ENCODE measurements at places on chromosomes 11 and 22. TPM values are rescaled to one million over a fixed set of nuclear protein-coding genes. Genes with fewer than 3 reads are reported as not detected.

GRCh38 chr11:46130286-46130940, 9.2 kb upstream of the PHF21A start:
- no peak for DNase-seq

GRCh38 chr11:29334776-29335130, 682.1 kb downstream of the KCNA4 start:
- DNase-seq, result no peak

GRCh38 chr11:86620891-86621521, 51.4 kb downstream of the ME3 start:
- no peak for DNase-seq

- DNase-seq, result no peak
These were observed 1.5 kb downstream of the HSPB2 start for GRCh38 chr11:111913997-111914396.

The DAGLA gene
- polyA plus RNA-seq, result 1.2 TPM

The TTC28 gene
- polyA plus RNA-seq, result 0.76 TPM

The PLET1 gene
- polyA plus RNA-seq, result not detected

The IFITM10 gene
- 2.4 TPM for polyA plus RNA-seq
